ENCODE measurements at places on chromosomes 7 and 10. TPM values are rescaled to one million over a fixed set of nuclear protein-coding genes. Genes with fewer than 3 reads are reported as not detected.

LBX1 gene
- total RNA-seq = not detected

KCNIP2 gene
- 0.79 TPM for total RNA-seq

UPK3B gene
- 0.13 TPM for total RNA-seq

CDNF gene
- 0.65 TPM for total RNA-seq

MMD2 gene
- not detected for total RNA-seq

PUS7 gene
- total RNA-seq = 56.1 TPM

GPR37 gene
- total RNA-seq = 4.1 TPM

AFAP1L2 gene
- total RNA-seq = 1.7 TPM

Data from thoracic aorta endothelial cell (primary cell).